Keratinocyte (primary cell): ENCODE measurements at places on chromosomes 12 and 14.

- no peak for DNase-seq
Observed at GRCh38 chr12:125577334-125577733, 512.1 kb downstream of the AACS start.

- DNase-seq: no peak
Observed at GRCh38 chr14:31257244-31257553, 49.6 kb upstream of the HECTD1 start.

- no peak for DNase-seq
Observed at GRCh38 chr12:115051378-115051777, 367.4 kb upstream of the TBX3 start.

GRCh38 chr14:22753586-22753985 is 12.9 kb upstream of the OXA1L start:
- no peak for DNase-seq

DNA sequence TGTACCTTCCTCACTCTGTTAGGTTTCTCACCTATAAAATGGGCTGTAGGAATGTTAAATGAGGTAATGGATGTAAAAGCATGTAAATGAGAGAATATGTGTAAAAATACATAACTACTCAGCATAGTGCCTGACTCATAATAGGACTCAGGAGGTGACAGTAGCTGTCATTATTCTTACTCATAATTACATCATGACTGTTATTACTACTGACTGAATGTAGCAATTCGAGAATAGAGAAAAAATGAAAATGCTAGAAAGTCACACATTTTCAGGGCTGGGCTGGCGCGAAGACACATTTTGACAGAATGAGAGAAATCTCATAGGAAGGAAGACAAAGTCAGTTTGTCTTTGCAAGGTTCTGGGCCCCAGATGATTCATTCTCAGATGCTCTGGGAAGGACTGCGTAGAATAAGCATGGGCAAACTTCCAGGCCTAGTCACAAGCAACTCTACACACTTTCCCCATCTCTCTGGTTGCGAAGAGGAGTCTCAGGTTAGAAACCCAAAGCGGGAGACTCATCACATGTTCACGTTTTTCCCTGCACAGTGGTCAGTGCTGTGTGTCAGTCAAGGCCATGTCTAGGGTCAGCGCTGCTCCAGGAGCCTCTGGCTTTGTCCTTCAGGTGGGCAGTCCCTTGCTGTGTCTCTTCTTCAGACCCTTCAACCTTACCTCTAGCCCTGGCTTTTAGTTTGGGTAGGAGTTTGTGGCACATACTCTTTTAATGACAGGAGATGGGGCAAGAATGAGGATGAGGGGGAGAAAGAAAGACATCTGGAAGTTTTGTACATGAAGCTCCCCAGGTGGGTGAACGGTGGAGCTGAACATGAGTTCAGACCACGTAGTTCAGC is 8.4 kb downstream of the GPRC5A start:
- DNase-seq: peak; percentile 63

- no peak for DNase-seq
Observed at GRCh38 chr14:93734086-93734822, 54.0 kb downstream of the PRIMA1 start.

GRCh38 chr14:75084513-75084912 is 15.1 kb downstream of the ZC2HC1C start:
- no peak for DNase-seq

DNA sequence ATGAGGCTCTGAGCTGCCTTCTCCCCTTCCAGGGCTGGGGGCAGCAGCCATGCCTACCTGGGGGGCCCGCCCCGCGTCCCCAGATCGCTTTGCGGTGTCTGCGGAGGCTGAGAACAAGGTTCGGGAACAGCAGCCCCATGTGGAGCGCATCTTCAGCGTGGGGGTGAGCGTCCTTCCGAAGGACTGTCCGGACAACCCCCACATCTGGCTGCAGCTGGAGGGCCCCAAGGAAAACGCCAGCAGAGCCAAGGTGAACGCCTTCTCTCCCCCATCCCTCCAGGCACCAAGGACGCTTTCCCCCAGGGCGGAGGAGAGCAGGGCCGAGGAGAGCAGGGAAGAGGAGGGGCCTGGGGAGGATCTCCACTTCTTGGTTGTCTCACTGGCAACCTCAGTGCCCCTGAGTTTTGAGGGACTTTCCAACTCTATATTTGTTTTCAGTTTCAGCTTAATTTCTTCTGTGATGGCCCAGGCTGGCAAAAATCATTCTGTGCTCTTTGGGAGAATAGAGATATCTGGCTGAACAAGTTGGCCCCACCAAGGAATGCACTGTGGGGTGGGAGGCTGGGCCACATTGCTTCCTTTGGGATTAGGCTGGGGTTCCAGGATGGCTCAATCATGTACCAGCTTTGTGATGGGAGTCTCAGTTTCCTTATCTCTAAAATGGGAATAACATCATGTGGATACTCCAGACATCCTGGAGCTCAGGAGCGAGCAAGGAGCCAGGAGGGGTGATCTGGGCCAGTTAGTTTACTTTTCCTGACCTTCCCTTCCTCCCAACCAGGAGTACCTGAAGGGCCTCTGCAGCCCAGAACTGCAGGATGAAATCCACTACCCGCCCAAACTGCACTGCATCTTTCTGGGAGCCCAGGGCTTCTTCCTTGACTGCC is 1.2 kb downstream of the KHNYN start:
- no peak for DNase-seq

GRCh38 chr12:47361389-47362021 is 281.7 kb upstream of the AMIGO2 start:
- peak; percentile 53 for DNase-seq

DNA sequence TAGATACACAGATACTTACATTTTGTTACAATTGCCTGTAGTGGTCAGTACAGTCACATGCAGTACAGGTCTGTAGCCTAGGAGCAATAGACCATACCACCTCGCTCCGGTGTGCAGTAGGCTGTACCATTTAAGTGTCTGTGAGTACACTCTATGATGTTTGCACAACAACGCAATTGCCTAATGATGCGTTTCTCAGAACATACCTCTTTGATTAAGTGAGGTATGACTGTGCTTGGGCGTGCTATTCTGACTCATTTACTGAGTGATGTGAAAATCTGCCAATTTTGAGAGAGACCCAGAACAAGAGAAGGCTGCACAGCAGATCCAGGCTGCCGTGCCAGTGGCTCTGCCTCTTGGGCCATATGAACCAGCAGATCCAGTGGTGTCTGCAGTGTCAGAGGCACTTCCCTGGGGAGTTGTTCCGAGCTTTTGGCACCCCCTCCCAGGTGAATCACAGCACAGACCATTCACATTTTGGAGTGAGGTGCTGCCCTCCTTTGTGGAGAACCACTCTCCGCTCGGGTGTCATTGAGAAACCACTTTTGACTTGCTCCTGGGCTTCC is 20.4 kb downstream of the DLK1 start:
- peak; percentile 95 for DNase-seq

DNA sequence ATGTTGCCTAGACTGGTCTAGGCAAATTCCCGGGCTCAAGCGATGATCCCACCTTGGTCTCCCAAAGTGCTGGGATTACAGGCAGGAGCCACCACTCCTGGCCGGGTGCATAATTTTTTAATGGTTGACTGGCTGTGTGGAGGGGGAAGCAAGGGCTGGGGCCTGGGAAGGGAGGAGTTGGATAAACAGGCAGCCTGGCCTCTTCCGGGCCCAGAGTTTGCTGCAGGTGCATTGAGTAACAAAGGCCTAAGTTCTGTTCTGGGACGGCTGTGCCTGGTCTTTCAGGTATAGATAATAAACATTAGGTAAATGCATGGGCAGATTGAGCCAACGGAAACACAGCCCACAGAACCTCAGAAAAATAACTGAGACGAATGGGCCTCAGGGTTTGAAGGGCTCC is 191.3 kb upstream of the TBX3 start:
- DNase-seq: no peak

GRCh38 chr12:26100666-26101349 is 24.0 kb downstream of the BHLHE41 start:
- no peak for DNase-seq

DNA sequence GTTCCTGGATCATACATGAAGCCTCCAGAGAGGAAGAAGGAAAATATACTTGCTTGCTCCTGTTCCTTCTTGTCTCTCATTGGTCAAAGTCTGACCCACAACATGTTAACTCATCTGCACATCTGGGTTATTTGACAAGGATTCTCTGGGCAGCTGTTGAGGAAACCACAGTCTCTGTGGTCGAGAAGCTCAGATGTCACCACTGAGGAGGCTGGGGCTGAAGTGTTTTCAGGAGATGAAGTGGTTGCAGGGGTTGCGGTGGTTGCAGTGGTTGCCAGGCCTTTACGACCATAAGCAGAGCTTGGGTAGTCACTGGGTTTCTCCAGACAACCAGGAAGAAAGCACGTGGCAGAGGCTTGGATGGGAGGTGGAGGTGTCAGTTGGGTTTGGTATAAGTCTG is 265.0 kb upstream of the LRIG3 start:
- no peak for DNase-seq

GRCh38 chr14:25406818-25407217 is 356.9 kb upstream of the STXBP6 start:
- DNase-seq: no peak

DNA sequence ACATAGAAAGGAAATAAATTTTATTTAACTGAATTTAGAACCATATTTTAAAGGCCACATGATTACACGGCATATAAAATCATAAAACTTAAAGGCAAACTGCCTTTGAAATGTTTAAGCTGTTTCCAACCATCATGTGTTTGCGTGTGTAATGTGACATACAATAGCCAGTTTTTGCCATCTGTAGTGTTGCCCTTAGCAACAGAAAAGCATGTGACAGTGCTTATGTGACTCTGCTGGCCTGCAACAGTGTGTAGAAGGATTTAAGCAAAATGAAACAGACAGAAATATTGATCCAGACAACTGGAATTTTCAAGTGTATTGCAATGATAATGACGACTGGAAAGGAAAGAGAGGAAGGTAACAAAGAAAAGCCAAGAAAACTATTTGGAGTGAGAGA is 49.5 kb downstream of the TSPAN19 start:
- DNase-seq: no peak
